ENCODE measurements at places on chromosomes 12 and 14. TPM values are rescaled to one million over a fixed set of nuclear protein-coding genes. Genes with fewer than 3 reads are reported as not detected.

Gene REC8
- polyA plus RNA-seq, result 8.7 TPM

Gene LRFN5
- not detected for polyA plus RNA-seq

- no peak overlapping the region for H3K4me3 ChIP-seq
- peak; percentile 62 for DNase-seq
- peaks cover 46% of the 10 kb centered on the region for H3K4me1 ChIP-seq
- H3K36me3 ChIP-seq, result no peaks in the 10 kb centered on the region
- peak overlapping the region; percentile 97 for H3K27ac ChIP-seq
Measured at GRCh38 chr14:72664651-72665050, 229.2 kb downstream of the DPF3 start.

DNA sequence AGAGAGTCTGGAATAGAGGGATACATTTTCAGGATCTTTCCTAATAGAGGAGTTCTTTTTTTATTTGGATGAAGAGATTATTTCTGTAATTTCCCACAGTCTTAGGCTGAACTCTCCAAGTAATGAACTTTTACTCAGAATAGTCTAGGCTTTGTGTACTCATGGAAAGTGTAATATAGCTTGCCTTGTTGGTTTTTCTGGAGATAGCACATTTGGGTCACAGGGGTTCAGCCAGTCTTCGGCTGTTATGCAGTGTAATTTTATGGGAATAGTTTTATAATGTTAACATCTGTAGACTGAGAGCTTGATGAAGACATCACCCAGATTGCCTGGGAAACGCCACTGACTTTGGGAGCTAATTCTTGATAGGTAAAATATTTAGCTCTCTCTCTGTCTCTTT lies 450.8 kb downstream of the RAD51B start:
- DNase-seq, result no peak
- H3K4me1 ChIP-seq, result peaks cover 8% of the 10 kb centered on the region
- H3K36me3 ChIP-seq, result no peaks in the 10 kb centered on the region
- no peak overlapping the region for H3K27ac ChIP-seq

- peak; percentile 95 for DNase-seq
- H3K27me3 ChIP-seq, result no peaks in the 10 kb centered on the region
- peak overlapping the region; percentile 56 for H3K27ac ChIP-seq
- peaks cover 40% of the 10 kb centered on the region for H3K4me1 ChIP-seq
Measured at GRCh38 chr12:101891462-101891971, 14.1 kb downstream of the DRAM1 start.

All from endothelial cell of umbilical vein (primary cell).